GM19239 (cell line): ENCODE measurements at places on chromosomes 7 and 10.
A peak's percentile ranks its signal among the peaks of the same experiment; 100 is the strongest.

DNA sequence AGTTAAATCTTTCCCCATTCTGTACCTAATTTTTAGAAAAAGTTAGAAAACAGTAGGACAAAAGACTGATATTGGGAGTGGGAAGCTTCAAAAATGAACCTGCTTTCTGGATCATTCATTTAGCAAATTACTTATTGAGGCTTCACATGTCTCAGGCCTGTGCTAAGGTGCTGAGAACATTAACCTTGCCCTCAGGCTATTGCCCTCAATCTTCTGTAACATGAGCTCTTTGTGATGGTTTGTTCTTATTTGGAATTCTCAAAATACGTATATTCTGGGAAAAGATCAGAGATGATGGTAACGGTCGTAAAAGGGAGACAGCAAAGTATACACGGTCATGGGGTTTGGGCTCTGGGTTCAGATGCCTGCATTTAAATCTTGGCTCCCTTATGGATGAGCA, 39.5 kb upstream of the PRKG1 start:
- DNase-seq: no peak

- no peak for DNase-seq
Observed at GRCh38 chr7:70618020-70618551, 513.9 kb upstream of the GALNT17 start.

- DNase-seq: peak; percentile 12
Observed at GRCh38 chr10:26367771-26368170, 70.4 kb upstream of the APBB1IP start.

GRCh38 chr10:50390302-50390701, 139.0 kb upstream of the ASAH2 start:
- DNase-seq: no peak

- DNase-seq: no peak
Observed at GRCh38 chr7:122762071-122762470, 59.3 kb upstream of the RNF148 start.

GRCh38 chr7:158317238-158318205, 270.1 kb downstream of the PTPRN2 start:
- no peak for DNase-seq
